Stimulated activated naive B cell treated with anti-CD40 and anti-IgM and Interleukin-4, amounts not matched to agents 10 μg/mL and 1 μg/mL and 100 μg/mL, for 72 hours (primary cell): ENCODE measurements at places on chromosomes 1 and 21.

- H3K27ac ChIP-seq, result peak overlapping the region; percentile 43
- H3K36me3 ChIP-seq, result peaks cover 2% of the 10 kb centered on the region
- DNase-seq, result no peak
- H3K27me3 ChIP-seq, result peaks cover 47% of the 10 kb centered on the region
- no peak overlapping the region for H3K4me3 ChIP-seq
- H3K4me1 ChIP-seq, result peaks cover 19% of the 10 kb centered on the region
Observed at GRCh38 chr1:110087812-110088738, 17.6 kb upstream of the ALX3 start.

GRCh38 chr1:111192658-111193519, 7.6 kb downstream of the DENND2D start:
- DNase-seq, result no peak
- peak overlapping the region; percentile 33 for H3K4me3 ChIP-seq
- H3K27ac ChIP-seq, result peak overlapping the region; percentile 62
- peaks cover 89% of the 10 kb centered on the region for H3K4me1 ChIP-seq
- H3K27me3 ChIP-seq, result no peaks in the 10 kb centered on the region
- peaks cover 61% of the 10 kb centered on the region for H3K36me3 ChIP-seq

DNA sequence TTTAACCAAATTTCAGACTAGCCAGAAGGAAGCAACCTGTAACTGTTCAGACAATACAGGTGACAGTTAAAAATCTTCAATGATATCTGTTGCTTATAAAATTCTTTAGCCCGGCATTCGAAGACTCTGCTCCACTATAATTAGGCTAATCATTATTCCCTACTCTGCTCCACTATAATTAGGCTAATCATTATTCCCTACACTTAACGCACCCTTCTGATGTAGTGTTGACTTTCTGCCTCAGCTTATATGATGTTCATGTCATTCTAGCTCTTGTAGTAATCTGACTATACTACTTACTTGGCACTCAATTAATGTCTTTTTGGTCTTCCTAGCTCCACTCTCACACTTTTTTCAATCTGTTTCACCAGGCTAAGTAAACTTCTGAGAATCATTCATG, 13.3 kb downstream of the TESK2 start:
- no peak overlapping the region for H3K27ac ChIP-seq
- H3K4me1 ChIP-seq, result peaks cover 15% of the 10 kb centered on the region
- no peaks in the 10 kb centered on the region for H3K27me3 ChIP-seq
- no peaks in the 10 kb centered on the region for H3K36me3 ChIP-seq

- H3K27ac ChIP-seq, result no peak overlapping the region
- H3K27me3 ChIP-seq, result no peaks in the 10 kb centered on the region
- no peak for DNase-seq
- H3K36me3 ChIP-seq, result no peaks in the 10 kb centered on the region
Observed at GRCh38 chr1:56064705-56065104, 514.7 kb downstream of the PLPP3 start.

DNA sequence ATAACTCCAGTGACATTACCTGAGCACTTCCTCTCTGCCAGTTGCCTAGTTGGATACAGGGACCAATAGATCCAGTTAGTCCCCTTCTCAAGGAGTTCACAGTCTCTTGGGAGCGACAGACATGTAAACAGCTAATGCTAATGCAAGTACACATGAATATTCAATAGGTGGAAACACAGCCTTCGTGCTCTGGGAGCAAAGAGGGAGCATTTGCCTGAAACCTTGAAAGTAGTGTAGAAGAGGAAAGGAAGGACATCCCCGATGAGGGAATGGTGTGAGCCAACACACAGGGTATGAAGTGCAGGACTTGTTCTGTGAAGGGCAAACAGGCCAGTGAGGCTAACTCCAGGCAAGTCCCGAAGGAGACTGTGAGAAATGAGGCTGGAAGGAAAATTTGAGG, 3.8 kb upstream of the TMEM222 start:
- peaks cover 4% of the 10 kb centered on the region for H3K27me3 ChIP-seq
- H3K4me3 ChIP-seq, result no peak overlapping the region
- H3K36me3 ChIP-seq, result peaks cover 1% of the 10 kb centered on the region
- peak overlapping the region; percentile 14 for H3K27ac ChIP-seq
